IPS DF 6.9 (cell line): ENCODE measurements at places on chromosomes 7 and 10.

DNA sequence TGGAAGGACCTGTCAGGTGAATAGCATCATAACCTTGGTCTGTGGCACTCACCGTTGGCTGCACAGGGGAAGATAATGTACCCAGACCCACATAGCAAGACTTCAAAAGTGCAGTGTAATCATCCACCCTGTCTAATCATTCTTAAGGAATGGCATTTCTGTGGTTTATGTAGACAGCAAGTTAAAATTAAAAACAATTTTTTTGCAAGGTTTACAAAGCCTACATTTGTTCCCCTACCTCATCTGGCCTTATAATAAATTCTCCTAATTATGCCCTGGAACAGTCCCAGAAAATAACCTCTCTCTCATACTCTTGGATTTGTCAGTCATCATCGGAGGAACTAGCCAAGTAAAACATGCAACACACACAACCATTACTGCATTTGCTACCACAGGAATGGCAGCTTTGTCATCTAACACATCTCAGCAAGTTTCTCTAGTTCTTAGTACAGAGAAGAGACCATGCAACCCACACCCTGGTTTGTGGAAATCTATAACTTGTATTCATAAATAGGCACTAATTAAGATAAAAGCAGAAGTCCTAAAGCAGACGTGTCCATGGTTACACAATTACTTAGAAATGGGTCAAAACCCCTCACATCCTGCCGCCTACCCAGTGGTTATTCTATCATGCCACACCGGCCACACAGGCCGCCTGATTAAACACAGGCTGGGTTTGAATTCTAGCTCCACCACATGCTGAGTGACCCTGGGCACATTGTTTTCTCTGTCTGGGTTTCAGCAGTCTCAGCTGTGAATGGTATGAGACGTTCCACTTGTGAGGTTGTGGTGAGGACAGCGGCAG, 19.1 kb downstream of the ABLIM1 start:
- DNase-seq = no peak
- no peak overlapping the region for H3K27ac ChIP-seq
- no peaks in the 10 kb centered on the region for H3K27me3 ChIP-seq

DNA sequence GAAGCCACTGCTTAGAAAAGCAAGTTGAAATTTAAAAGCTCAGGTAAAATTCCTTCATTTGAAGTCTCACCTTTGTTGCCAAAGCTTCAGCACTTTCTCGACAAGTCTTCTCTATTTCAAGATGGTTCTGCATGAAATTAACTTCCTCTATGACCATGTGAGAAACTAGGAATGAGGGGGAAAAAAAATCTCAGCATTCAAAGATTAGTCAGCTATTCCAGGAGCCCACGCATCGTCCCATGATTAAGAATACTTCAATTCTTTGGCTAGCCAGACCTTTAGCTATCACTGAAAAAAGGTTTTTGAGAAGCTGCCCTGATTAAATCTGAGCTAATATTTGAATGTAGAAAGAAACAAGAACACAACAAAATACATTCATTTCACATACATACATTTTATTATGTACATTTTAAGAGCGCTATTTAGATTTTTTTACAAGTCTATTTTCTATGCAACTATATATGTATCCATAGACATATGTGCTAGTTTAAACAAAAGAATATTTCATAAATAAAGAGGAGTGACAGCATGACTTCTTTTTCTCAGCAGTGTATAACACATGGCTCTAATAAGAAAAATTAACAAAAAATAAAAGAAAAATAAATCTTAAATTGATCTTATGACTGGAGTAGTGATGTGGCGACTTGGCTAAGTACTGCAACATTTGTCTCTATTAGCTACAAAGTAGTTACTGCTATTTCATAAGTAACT, 44.8 kb downstream of the SHTN1 start:
- no peak overlapping the region for H3K4me3 ChIP-seq
- H3K4me1 ChIP-seq = no peaks in the 10 kb centered on the region
- H3K27me3 ChIP-seq = no peaks in the 10 kb centered on the region
- H3K36me3 ChIP-seq = no peaks in the 10 kb centered on the region
- no peak overlapping the region for H3K27ac ChIP-seq

GRCh38 chr10:61993711-61994401, 92.4 kb downstream of the ARID5B start:
- H3K4me1 ChIP-seq = no peaks in the 10 kb centered on the region
- H3K36me3 ChIP-seq = no peaks in the 10 kb centered on the region
- H3K4me3 ChIP-seq = no peak overlapping the region
- no peaks in the 10 kb centered on the region for H3K27me3 ChIP-seq
- DNase-seq = no peak

DNA sequence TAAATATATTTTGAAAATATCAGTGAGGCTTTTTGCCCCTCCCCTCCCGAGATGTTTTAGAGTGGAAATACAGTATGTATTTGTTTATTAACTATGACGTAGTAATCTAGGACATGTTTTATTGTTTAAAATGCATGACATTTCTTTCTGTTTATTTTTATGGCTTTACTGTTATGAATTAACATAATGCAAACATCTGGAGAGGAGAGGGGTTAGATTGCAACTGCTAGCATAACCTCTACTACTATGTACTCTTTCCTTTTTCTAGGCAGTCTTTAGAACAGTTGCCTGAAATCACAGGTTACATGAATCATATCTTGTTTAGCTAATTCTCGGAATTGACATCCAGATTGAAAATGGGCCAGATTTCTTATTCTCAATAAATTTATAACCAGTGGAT, 7.4 kb downstream of the BTAF1 start:
- no peak overlapping the region for H3K27ac ChIP-seq
- no peaks in the 10 kb centered on the region for H3K36me3 ChIP-seq
- no peak for DNase-seq
- no peak overlapping the region for H3K4me3 ChIP-seq
- H3K27me3 ChIP-seq = no peaks in the 10 kb centered on the region
- H3K4me1 ChIP-seq = no peaks in the 10 kb centered on the region; the same call in 1 of the 2 replicates

DNA sequence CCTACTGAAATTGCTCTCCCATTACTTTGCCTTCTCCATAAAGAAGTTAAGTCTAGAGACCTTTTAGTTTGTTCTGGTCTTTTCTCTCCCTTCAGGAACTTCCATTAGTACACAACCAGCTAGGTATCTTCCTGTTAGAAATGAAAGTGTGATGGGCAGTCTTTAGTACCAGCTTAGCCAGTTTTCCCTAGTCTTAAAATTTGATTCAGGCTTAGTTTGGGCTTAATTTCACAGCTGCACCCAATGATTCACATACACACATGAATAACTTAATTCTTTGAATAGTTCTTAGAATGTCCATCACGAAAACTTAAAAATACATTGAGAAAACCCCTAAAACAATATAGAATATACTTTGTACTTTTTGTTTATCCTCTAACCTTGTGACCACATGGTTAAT, 2.4 kb upstream of the PPP1R9A start:
- DNase-seq = no peak
- no peak overlapping the region for H3K27ac ChIP-seq
- no peak overlapping the region for H3K4me3 ChIP-seq
- no peaks in the 10 kb centered on the region for H3K4me1 ChIP-seq
- no peaks in the 10 kb centered on the region for H3K36me3 ChIP-seq

DNA sequence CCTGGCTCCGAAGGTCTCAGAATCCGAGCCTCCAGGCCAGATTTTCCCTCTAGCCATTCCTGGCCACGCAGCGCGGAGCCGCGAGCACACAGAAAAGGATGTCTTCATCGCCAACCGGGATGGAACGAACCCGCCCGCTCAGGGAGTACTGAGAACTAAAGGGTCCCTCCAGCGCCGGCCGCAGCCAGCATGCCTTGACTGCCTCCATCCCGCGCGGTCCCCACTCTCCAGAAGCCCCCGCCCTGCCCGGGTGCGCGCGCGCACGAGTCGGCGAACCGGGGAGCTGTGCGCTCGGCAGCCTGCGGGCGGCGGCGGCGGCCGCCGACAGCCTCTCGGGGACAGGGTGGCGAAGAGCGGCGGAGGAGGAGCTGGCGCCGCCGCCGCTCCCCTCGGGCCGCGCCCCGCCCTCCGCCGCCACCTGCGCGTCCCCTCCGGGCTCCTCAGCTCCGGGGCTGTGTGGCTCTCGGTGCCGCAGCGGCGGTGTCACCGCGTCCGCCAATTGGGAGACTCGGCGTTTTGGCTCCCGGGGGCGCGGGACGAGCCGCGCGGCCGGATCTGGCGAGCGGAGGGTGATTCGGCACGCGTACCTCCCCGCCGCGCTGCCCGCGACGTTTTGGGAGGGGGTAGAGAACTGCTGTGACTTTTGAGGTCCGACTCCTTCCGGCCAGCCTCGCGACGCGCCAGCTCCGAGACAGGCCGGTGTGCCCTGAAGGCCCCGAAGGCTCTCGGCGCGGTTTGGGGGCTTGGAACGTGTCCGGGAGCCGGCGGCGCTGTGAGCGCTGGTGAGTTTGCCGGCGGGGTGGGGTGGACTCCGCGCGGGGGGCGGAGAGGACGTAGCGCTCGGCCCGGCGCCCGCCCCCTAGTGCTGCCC, 453 bp upstream of the GALNT17 start:
- peaks cover 5% of the 10 kb centered on the region; the same call in 1 of the 2 replicates for H3K4me1 ChIP-seq
- H3K27me3 ChIP-seq = no peaks in the 10 kb centered on the region
- H3K4me3 ChIP-seq = peak overlapping the region; percentile 71

GRCh38 chr7:11757153-11757552, 74.8 kb downstream of the THSD7A start:
- DNase-seq = no peak
- H3K27ac ChIP-seq = no peak overlapping the region

- no peak overlapping the region for H3K4me3 ChIP-seq
- H3K27ac ChIP-seq = no peak overlapping the region
- no peaks in the 10 kb centered on the region for H3K27me3 ChIP-seq
- peaks cover 18% of the 10 kb centered on the region for H3K4me1 ChIP-seq
- DNase-seq = no peak
Measured at GRCh38 chr10:103637011-103637410, 143.5 kb downstream of the NEURL1 start.
